ENCODE measurements at places on chromosomes 3 and 15. TPM values are rescaled to one million over a fixed set of nuclear protein-coding genes. Genes with fewer than 3 reads are reported as not detected.

DNA sequence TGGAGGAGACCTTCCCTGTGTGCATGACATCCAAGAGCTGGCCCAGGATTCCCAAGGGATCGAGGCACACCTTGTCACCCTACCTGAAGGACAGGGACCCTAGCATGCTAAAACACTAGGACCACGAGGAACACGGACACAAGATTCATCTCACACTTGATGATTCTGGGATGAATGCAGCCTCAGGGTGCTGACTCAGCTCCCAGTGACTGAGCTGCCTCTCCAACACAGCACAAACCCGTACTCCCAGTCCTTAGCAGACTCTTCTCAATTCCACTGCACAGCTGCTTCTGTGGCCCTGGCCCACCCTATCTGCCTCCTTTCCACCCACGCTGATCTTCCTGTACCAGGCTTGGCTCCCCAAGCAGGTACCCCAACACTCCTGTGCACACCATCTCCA is 9.1 kb upstream of the OXTR start:
- peak overlapping the region; percentile 68 for H3K27ac ChIP-seq
- H3K4me1 ChIP-seq: no peaks in the 10 kb centered on the region
- DNase-seq: no peak
- H3K36me3 ChIP-seq: no peaks in the 10 kb centered on the region
- no peak overlapping the region for H3K4me3 ChIP-seq
- H3K27me3 ChIP-seq: no peaks in the 10 kb centered on the region

DNA sequence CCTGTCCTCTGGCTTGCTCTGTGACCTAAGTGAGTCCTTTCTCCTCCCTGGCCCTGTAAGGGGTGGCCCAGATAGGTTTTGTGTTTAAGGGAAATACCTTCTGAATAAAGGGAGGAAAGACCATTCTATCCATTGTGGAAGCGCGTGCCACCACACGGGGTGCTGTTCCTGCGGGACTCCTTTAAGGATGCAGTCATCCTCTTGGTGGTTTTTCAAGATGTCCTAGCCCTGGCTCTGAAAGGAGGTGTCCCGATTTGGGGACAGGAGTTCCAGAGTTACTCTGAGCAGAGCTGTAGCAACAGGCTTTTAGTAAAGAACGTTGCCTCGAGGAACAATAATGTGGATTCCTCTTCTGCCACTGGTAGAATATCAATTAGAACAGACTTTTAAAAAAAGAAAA is 9.6 kb downstream of the SLC6A6 start:
- H3K27me3 ChIP-seq: no peaks in the 10 kb centered on the region
- H3K36me3 ChIP-seq: no peaks in the 10 kb centered on the region
- DNase-seq: no peak
- no peak overlapping the region for H3K4me3 ChIP-seq
- H3K4me1 ChIP-seq: no peaks in the 10 kb centered on the region

- no peak overlapping the region for H3K4me3 ChIP-seq
- H3K36me3 ChIP-seq: no peaks in the 10 kb centered on the region
- no peaks in the 10 kb centered on the region for H3K27me3 ChIP-seq
- no peak overlapping the region for H3K27ac ChIP-seq
- no peak for DNase-seq
Measured at GRCh38 chr15:83170474-83171165, 37.0 kb downstream of the HDGFL3 start.

DNA sequence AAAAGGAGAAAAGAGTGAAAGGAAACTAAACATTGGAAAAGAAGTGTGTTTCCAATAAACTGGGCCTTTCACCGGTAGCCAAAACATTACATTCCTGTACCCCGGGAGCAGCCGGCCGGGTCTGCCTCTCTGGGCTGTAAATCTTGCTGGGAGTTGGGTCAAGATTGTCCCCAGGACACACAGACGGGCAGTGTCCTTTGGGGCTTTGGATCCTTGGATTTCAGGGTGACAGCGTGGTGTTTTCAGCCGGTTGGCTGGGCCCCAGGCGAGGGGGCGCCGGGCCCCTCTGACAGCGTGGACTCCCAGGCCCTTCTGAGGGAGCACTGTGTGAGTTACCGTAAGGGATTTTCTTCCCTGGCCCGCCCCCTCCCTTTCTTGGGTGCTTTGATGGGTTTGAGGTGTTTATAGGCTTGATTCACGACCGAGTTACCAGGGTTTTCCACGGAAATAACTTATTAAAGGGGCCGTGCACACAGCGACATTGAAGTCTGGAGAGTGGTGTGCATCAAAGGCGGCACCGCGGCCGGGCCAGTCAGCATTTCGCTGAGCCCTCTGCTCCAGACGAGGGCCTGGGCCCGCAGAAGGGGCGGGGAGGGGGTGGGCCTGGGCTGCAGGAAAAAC is 27.4 kb downstream of the SMAD6 start:
- H3K27me3 ChIP-seq: no peaks in the 10 kb centered on the region
- DNase-seq: no peak
- H3K4me1 ChIP-seq: peaks cover 5% of the 10 kb centered on the region

GRCh38 chr3:78823859-78824258 is 943.9 kb downstream of the ROBO1 start:
- DNase-seq: no peak
- H3K27ac ChIP-seq: no peak overlapping the region
- H3K4me1 ChIP-seq: no peaks in the 10 kb centered on the region
- H3K36me3 ChIP-seq: no peaks in the 10 kb centered on the region

GRCh38 chr3:105649480-105649879 is 219.3 kb downstream of the CBLB start:
- H3K27me3 ChIP-seq: no peaks in the 10 kb centered on the region
- H3K36me3 ChIP-seq: no peaks in the 10 kb centered on the region
- DNase-seq: no peak
- H3K4me1 ChIP-seq: no peaks in the 10 kb centered on the region

DNA sequence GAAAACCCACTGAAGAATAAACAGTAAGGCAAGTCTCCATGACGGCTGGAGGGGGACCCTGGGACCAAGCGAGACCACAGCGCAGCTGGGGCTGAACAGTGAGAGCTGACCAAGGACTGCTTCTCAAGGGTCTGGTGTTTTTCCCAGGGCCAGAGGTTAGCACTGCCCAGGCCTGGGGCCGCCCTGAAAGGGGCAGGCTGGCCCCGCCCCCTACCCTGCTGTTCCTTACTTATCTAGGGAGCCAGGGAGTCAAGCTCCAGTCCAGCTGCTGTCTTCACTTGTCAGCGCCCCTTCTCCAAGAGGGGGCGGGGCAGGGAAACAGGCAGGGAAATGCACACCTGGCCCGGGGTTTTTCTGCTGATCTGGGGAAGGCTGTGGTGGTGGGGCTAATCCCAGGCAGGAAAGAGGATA is 51.6 kb upstream of the HACD2 start:
- H3K4me1 ChIP-seq: no peaks in the 10 kb centered on the region
- no peaks in the 10 kb centered on the region for H3K27me3 ChIP-seq
- DNase-seq: no peak
- no peak overlapping the region for H3K4me3 ChIP-seq

GRCh38 chr15:92071045-92071634 is 217.6 kb downstream of the SLCO3A1 start:
- DNase-seq: no peak
- no peaks in the 10 kb centered on the region for H3K27me3 ChIP-seq
- no peaks in the 10 kb centered on the region for H3K4me1 ChIP-seq
- H3K4me3 ChIP-seq: no peak overlapping the region

The CCDC39 gene
- not detected for total RNA-seq

The ZBED2 gene
- not detected for total RNA-seq

The XYLB gene
- 5.2 TPM for total RNA-seq
